NCI-H2029 (cell line): ENCODE measurements at places on chromosomes 3 and 15.

- no peak for DNase-seq
Measured at GRCh38 chr3:192980632-192981031, 63.0 kb upstream of the MB21D2 start.

DNA sequence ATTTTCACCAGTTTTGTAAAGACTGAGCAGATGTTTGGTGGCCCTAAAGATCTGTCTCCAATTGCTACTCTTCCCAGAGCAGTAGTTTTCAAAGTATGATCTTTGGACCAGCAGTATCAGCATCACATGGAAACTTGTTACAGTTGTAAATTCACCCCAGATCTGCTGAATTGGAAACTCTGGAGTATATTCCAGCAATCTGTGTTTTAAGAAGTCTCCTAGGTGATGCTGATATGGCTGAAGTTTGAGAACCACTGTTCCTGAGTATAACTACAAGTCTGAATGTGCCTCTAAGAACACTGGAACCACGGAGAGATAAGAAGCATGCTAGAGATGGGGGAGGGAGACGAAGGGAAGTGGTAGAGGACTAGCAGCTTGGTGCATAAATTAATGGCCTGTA, 45.7 kb downstream of the NUDT16 start:
- no peak for DNase-seq

- DNase-seq: no peak
Measured at GRCh38 chr15:35271371-35272043, 186.4 kb upstream of the NANOGP8 start.

DNA sequence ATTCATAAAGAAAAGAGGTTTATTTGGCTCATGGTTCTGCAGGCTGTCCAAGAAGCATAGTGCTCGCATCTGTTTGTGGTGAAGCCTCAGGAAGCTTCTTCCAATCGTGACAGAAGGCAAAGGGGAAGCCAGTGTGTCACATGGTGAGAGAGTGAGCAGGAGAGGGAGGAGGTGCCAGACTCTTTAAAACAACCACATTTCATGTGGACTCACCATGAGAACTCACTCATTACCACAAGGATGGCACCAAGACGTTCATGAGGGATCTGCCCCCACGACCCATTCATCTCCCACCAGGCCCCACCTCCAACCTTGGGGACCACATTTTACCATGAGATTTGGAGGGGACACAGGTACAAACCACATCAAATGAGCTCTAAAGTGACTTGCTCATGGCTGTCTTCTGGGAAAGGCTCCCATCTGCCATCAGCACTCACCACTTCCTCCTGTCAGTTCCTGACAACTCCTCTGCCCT, 327.3 kb upstream of the TLE3 start:
- DNase-seq: no peak

- no peak for DNase-seq
Measured at GRCh38 chr3:101970905-101971304, 121.6 kb downstream of the NFKBIZ start.

GRCh38 chr15:55284426-55284825, 5.2 kb downstream of the RAB27A start:
- no peak for DNase-seq
